ENCODE measurements at places on chromosomes 3 and 15.

DNA sequence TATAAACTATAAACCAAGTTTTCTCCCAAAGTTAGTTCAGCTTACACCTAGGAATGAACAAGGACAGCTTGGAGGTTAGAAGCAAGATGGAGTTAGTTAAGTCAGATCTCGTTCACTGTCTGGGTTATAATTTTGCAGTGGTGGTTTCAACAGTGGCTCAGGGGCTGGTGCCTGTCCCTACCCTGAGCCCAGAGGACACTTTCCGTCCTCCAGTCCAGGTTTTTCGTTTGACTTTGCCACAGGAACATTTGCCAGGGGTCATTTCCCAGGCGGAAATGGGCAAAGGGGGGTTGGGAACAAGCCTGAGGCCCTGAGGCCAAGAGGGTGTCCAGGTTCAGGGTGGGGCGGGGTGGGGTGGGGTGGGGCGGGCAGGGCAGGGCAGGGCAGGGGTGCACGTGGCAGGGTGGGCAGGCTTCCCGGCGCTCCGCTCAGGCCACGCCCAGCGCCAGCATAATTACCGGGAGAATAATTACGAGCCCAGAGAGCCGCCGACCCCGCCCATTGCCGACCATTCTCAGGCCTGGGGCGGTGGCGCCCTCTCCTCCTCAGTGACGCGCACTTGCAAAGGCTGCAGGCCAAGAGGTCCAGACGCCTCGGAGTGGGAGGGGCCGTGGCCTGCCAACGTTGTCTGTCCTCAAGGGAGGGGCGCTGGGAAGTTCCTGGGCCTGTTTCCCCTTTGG, 70.4 kb downstream of the KLF13 start:
- DNase-seq: no peak

DNA sequence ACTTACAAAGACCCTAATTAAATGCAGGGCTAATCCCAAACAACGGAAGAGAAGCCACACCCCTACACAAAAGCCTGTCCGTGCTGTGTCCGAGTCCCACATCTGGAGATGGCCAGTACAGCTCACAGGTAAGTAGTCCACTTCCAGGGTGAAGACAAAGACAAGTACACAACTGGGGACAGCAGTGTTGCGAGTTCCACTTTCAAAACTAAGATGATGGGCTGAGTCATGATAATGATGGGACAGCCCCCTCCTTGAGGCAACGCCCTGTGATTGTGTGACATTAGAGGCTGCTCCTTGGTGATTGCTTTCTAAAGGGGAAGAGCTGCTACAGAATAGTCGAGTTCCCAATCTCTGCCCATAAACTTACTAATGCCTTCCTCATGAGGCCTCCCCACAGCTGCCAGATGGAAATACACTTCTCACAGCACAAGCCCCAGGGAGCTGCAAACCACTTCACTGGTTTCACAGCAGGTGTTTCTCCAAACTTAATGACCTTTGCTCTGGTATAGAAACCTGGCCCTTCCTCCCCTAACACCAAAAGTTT, 27.6 kb downstream of the RFT1 start:
- no peak for DNase-seq

DNA sequence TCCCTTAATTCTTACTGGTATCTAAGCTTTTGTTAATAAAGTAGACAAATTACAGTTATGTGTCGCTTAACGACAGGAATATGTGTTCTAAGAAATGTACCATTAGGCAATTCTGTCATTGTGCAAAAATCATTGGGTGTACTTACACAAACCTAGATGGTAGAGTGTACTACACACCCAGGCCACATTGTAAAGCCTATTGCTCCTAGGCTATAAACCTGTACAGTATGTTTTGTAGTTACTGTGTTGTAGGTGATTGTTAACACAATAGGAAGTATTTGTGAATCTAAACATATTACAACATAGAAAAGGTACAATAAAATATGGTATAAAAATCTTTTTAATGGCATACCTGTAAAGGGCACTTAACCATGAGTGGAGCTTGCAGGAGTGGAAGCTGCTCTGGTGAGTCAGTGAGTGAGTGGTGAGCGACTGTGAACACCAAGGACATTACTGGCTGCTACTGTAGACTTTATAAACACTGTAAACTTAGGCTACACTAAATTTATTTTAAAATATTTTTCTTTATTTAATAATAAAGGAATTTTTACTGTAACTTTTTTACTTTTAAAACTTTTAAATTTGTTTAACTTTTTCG, 47.4 kb downstream of the FSIP1 start:
- no peak for DNase-seq

GRCh38 chr15:59194639-59195325, 11.9 kb upstream of the LDHAL6B start:
- no peak for DNase-seq

DNA sequence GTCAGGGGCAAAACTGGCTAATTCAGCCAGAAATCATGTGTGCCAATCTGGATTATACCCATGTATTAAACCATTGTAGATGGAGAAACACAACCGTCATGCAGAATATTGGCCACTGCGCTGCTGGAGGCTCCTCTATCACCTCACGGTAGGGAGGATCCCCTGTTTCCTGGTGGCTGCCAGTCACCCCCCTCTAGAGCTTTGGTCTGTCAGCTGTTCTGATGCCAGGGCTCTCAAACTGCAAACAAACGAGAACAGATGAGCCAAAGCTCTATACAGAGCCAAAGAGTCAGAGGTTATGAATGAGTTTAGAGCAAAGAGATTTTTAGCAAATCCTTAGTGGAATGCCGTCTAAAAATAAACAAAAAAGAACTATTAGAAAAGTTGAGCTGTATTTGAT, 62.5 kb downstream of the IL20RB start:
- DNase-seq: no peak

- DNase-seq: no peak
Measured at GRCh38 chr3:70342149-70342548, 29.7 kb upstream of the MDFIC2 start.

DNA sequence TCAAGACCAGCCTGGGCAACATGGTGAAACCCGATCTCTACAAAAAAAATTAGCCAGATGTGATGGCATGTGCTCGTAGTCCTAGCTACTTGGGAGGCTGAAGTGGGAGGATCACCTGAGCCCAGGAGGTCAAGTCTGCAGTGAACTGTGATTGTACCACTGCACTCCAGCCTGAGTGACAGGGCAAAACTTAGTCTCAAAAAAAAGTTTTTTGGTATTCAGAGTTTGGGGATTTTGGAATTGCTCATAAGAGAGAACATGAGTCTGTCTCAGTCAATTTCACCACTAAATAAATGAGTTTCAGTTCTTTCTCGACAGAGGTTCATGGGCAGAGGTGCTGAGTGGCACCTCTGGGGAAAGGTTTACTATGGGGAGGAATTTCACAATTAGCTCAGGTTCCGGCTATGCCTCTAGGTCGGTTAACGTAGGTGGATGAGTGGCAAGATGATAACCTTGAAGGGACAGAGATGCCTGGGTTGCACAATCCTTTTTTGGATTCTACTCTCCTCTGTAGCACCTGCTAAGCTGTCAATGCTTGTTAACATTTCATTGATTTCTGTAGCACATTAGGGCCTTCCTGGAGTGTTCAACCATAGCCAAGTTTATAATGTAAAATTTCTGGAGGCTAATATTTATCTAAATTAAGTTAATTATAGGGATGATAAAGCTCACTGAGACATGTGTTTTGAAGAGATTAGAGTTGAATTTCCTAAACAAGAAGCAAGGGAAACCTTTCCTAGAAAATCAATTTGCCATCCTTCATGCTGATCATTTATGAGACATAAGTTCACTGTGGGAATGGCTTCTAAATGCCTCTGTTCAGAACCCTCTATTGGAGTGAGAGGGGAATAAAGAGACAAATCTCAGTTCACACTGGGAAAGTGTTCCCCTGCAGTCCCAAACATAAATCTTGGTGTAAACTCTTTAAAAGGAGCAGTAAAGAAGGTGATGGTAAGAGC, 37.4 kb upstream of the DCP1A start:
- no peak for DNase-seq

DNA sequence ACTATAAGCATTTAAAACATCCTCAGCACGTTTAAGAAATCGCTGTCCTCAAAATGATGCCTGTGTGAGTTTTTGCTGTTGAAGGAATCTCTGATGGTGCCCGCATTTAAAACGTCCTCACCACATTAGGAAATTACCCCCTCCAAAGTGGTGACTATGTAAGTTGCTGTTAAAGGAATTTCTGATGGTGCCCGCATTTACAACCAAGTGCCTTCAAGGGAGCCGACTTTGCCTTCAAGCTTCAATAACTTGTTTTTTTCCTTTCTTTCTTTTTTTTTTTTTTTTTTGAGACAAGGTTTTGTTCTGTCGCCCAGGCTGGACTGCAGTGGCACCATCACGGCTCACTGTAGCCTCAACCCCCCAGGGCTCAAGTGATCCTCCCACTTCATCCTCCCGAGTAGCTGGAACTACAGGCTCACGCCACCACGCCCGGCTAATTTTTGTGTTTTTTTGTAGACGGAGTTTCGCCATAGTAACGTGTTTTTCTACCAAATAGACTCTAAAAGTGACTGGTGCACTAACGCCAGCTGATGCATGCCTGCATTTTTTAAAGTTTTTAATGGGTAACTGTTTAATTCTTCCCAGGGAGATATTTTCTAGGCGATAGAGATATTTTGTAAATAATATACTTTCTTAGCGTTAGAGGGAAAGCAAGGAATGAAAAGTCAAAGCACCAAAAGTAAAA, 19.0 kb upstream of the TSEN2 start:
- no peak for DNase-seq
